Left forelimb (tissue), 1 donor: ENCODE measurements at places on chromosomes 3 and 15.
A peak's percentile ranks its signal among the peaks of the same experiment; 100 is the strongest.

GRCh38 chr3:182843478-182843877, 50.2 kb downstream of the ATP11B start:
- DNase-seq: no peak

GRCh38 chr15:60941448-60941847, 287.7 kb downstream of the RORA start:
- DNase-seq: no peak

DNA sequence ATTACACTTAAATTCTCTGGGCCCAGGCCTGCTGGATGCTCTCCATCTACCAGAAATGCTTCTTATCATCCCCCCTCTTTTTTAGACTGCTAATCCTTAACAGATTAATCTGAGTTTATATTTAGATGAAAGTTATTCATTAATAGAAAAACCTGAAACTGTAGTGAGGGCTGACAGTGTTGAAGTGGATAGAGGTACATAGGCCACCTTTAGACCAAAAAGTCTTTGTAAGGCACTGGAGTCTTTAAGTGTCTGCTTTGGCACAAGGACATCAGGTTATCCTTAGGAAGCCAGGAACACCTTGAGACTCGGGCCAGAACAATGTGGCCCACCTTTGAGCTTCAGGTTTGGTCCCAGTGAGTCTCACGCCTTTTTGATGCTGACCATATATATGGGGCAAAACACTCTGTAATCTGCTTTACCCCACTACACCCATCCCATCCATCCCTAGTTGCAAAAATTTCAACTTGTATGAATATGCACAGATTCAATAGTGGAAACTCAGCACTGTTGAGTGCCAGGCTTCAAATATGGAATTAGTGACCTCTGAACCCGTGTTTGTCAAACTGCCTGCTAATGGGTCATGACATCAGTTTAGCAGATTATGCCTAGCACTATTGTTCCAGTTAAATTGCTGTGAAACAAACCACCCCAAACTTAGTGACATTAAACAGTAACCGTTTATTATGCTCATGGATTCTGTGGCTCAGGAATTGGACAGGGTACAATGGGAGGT, 44.0 kb downstream of the PDE8A start:
- DNase-seq: no peak

GRCh38 chr3:175716446-175716845, 857.3 kb downstream of the NAALADL2 start:
- no peak for DNase-seq

DNA sequence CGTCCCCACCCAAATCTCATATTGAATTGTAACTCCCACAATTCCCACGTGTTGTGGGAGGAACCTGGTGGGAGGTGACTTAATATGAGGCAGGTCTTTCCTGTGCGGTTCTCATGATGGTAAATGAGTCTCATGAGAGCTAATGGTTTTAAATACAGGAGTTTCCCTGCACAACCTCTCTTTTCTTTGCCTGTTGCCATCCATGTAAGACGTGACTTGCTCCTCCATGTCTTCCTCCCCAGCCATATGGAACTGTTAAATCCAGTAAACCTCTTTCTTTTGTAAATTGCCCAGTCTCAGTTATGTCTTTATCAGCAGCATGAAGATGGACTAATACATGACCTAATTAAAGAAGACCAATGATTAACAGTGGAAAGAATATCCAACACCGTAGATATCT, 56.6 kb downstream of the SSR3 start:
- DNase-seq: no peak

- no peak for DNase-seq
Observed at GRCh38 chr3:192080336-192080735, 619.4 kb downstream of the PYDC2 start.

DNA sequence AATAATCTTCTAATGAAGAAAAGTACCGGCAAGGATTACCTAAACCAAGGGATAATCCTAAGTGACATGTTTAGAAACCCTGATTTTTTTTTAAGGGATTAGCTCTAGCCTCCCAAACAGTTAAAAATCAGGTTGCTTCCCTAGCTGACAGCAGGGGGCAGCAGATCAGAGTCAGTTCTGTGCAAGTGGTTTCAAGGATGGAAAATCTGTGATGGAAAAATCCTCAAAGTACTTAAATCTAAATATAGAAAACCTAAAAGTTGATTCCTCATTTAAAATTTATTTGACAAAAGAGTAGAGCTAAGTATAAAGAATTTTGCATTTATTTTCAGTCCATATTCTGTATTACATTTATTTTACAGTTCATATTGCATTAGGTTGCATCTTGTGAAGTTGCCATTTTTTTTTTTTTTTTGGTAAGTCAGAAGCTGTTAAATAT, 107.6 kb downstream of the PEX5L start:
- no peak for DNase-seq

DNA sequence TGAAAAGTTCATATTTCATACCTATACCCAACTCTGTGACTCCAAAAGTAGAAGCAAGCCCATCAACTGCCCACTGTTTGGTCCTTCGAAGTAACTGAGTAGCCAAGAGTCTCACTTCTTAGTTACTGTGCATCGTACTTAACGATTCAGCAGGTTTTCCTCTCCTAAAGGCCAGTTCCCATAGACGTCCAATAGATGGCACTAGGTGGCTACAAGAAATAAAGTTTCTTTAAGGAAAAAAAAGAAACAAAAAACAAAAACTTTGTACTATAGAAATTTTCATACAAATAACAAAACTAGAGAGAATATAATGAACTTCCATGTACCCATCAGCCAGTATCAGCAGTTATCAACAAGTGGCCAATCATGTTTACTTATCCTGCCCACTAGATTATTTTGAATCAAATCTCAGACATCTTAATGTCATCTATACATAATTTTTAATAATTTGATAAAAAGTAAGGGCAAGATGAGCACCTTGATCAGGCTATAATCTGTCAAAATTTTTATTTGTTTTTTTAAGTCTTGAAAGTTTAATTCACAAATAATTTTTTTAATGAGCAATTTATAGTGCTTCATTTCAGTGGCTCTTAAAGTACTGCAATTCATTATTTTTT, 63.8 kb upstream of the ACP3 start:
- no peak for DNase-seq

- DNase-seq: no peak
Observed at GRCh38 chr3:62898530-62899496, 23.6 kb upstream of the CADPS start.

GRCh38 chr3:156761713-156762451, 64.3 kb upstream of the LEKR1 start:
- DNase-seq: no peak

- no peak for DNase-seq
Observed at GRCh38 chr3:83477563-83477962, 1481.2 kb upstream of the CADM2 start.

GRCh38 chr3:194983620-194984019, 287.3 kb downstream of the XXYLT1 start:
- DNase-seq: no peak

GRCh38 chr3:177250151-177250550, 52.9 kb upstream of the TBL1XR1 start:
- DNase-seq: no peak

GRCh38 chr3:134822090-134822489, 27.0 kb downstream of the EPHB1 start:
- DNase-seq: no peak

GRCh38 chr3:159627229-159627628, 361.4 kb upstream of the IL12A start:
- no peak for DNase-seq

DNA sequence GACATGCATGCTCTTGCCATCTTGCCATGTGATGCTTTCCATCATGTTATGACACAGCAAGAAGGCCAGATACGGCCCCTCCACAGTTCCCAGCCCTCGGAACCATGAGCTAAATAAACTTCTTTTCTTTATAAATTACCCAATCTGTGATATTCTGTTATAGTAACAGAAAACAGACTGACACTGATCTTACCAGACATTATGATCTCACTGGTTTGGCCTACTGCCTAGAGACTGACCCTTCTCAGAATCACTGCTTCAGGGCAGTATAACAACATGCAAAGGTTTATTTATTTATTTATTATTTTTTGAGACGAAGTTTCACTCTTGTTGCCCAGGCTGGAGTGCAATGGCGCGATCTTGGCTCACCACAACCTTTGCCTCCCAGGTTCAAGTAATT, 14.0 kb downstream of the ZNF619 start:
- DNase-seq: no peak

- no peak for DNase-seq
Observed at GRCh38 chr3:105564546-105565288, 198.0 kb downstream of the ALCAM start.

- no peak for DNase-seq
Observed at GRCh38 chr3:66378256-66378655, 122.6 kb downstream of the LRIG1 start.

GRCh38 chr3:106466881-106467280, 598.1 kb upstream of the CBLB start:
- DNase-seq: no peak

GRCh38 chr15:45704329-45705249, 69.8 kb downstream of the SQOR start:
- no peak for DNase-seq

GRCh38 chr15:96264801-96265515, 65.5 kb upstream of the NR2F2 start:
- DNase-seq: no peak

GRCh38 chr15:75335313-75335704, 554 bp upstream of the COMMD4 start:
- DNase-seq: no peak

- DNase-seq: no peak
Observed at GRCh38 chr15:78875107-78875914, 2.6 kb downstream of the MORF4L1 start.

DNA sequence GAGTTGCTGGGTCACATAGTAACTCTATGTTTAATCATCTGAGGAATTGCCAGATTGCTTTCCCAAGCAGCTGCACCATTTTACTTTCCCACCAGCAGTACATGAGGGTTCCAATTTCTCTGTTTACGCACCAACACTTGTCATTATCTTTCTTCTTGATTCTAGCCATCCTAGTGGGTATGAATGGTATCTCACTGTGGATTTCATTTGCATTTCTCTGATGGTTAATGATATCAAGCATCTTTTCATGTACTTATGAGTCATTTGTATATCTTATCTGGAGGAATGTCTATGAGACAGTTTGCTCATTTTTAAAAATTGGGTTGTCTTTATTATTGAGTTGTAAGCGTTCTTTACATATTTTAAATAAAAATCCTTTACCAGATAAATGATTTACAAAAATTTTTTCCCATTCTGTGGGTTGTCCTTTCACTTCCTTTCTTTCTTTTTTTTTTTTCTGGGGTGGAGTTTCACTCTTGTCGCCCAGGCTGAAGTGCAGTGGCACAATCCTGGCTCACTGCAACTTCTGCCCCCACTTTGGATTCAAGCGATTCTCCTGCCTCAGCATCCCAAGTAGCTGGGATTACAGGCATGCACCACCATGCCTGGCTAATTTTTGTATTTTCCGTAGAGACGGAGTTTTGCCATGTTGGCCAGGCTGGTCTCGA, 8.9 kb upstream of the SGO1 start:
- no peak for DNase-seq

GRCh38 chr3:11140713-11141104, 13.6 kb upstream of the HRH1 start:
- no peak for DNase-seq

DNA sequence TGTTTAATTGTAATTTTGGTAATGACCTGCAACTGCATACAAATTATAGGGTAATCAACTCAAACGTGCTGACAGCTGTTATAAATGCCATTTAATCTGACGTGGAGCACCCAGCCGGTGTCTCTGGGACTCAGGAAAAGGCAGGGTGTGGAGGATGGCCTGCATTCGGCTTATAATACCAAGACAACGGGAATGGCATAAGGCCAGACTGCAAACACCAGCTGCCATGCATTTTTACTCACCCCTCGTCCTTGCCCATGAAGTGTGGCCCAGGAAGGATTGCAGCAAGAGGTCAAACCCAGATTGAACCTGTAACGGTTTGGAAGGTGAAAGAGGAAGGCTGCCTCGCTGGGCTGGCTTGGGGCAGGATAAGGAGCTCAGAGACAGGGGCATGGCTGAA, 96.4 kb downstream of the WNT7A start:
- DNase-seq: no peak

GRCh38 chr15:25706176-25706955, 156.8 kb downstream of the ATP10A start:
- DNase-seq: peak; percentile 56

DNA sequence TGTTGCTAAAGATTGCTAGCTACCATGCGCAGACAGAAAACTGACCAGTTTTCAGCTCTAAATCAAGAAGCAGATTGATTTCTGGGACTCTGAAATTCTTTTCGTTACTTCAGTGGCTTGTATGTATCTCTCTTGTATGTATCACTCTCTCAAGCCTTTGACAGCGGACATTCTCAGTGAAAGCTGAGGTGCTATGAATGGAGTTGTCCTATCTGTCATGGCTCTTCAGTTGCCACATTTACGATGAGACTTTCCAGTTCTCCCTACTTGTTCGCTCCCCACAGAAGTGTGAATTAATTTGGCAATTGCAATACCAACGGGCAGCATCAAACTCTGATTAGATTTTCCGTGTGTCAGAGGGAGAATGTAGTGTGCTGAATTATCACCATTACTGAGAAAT, 432.4 kb downstream of the GRM7 start:
- DNase-seq: no peak

DNA sequence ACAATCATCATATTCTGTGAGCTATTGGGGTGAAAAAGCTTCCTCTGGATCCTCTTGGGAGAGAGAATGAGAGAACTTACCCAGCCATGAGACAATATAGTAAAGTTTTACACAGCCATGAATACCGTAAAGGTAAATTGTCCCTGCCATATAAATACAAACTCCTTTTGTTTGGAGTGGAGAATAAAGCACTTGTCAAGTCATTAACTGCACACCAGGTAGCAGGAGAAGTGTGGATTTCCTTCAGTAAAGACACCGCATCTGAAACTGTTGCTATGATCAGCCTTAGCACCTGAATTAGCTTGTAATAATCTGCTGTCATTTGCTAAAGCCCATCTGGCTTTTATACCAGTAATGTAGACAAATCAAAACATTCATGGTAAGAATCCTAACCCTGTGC, 336.6 kb upstream of the SLCO3A1 start:
- DNase-seq: no peak
